ENCODE measurements at places on chromosomes 6 and 20.

DNA sequence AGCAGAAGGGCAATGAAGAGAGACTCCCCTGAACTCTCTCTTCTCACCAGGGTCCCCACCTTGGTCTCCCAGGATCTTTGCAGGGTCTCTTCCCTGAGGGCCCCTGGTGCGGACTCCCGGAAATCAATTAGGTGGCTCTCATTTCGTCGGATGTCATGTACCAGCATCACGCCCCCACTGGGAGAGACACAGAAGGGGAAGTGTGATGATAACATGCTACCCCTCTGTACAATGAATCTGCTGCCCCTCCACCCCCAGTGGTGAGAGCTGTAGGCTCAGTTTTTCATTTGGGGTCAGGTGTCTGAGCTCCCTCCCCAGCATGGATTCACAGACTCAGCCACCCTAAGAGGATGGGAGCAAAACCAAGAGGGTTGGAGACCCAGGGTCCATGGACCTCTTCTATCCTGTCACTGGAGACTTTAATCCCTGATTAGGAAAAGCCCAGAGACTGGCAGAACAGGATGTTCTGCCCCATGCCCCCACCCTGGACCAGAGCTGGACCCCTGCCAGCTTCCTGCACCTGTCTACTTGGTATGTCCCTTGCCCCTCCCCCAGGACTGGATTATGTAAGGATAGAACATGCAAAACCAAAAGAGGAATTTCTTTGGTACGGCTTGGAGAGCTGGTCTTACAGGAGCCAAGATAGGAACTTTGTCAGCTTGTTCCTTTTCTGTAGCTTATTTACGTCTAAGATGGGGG, 11.1 kb downstream of the GGT7 start:
- no peak for DNase-seq

- DNase-seq: no peak
Observed at GRCh38 chr6:2403546-2403945, 158.1 kb upstream of the GMDS start.

GRCh38 chr6:43076464-43077332, 584 bp downstream of the PTK7 start:
- DNase-seq: no peak

- no peak for DNase-seq
Observed at GRCh38 chr20:46078954-46079353, 10.8 kb downstream of the NCOA5 start.

DNA sequence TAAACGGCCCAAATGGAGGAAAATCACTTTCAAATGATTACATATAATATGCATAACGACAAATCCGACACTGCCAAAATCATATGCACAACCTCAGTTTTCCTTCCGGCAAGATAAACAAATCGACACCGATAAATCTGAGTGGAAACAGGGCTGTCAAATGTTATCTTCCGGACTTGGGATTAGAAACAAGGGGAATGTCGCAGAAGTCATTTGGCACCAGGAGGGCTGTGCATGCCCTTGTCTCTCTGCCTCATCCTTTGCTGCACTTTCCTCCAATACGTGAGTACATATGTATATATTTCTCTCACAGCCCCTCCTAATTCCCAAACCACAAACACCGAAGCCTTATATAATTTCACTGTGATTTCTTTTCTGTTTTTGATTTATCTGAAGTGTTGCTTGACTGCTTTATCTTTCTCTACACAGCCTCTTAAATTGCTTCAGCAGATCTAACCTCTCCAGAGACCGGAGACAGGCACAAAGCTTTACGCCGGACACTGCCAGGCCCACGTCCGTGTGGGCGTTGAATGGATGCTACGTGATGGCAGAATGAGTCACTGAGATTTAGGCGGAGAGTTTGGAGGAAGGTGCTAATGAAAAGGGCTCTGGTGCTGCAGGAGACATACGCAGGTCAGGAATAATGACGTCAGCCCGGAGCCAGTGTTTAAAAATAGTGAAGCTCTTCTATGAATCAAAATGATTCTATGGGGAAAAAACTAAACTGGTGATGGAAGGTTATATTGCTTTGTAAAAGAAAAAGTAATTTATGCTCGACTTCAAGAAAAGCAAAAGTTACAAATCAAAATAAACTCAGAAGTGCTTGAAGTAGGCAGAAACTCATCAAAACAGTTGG, 21.0 kb upstream of the PRELID3B start:
- no peak for DNase-seq

GRCh38 chr6:132960720-132961119, 146.4 kb downstream of the RPS12 start:
- DNase-seq: no peak

GRCh38 chr20:5895626-5896025, 54.7 kb downstream of the TRMT6 start:
- no peak for DNase-seq

DNA sequence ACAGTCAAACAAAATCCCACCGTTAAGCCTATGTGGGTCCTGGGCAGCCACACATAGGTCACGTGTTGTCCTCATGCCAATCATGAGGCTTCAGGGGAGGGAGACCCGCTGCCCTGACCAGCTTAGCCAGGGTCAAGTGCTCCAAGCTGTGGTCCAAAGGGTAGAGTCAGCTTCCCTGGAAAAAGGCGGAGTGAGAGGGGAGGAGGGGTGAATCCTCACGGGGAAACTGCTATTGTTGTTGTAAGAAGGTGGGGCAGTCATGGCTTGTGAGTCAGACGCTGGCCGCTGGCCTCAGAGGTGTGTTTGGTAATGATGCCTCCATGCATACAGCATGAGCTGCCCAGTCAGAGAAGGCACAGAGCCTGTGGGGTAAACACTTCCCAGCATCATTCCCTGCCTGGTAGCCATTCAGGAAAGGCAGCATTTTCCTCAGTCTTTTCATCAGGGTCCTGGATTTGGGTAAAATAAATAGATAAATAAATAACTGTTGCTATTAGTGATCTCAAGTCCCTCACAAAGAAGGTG, 8.7 kb downstream of the CST3 start:
- DNase-seq: no peak

DNA sequence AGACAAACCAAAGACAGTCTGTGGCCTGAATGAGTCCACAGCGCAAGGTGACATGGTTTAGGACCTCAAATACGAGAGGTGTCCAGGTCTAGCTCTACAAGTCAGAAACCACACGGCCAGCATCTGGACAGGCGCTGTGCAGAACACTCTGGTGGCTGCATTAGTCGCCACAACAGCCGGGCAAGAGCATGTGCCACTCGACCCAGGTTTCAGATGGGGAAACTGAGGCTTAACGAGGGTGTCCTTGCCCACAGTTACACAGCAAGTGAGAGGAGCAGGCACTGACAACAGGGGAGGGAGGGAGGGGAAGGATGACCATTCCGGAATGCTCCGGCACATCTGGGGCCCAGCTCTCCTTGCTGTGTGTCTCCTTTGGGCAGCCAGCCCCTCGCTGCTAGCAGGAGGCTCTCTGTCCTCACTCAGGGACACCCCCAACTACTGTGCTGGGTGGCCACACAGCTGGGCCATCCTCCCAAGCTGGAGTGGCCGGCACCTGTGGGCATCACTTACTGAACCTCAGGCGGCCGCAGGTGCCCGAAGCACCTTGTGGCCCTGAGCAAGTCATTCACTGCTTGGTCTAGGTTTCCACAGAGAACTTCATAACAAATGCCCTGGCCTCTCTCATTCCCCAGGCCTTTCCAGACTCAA, 6.6 kb downstream of the DLL1 start:
- no peak for DNase-seq

- DNase-seq: no peak
Observed at GRCh38 chr20:48284837-48285236, 499.6 kb upstream of the SULF2 start.

- DNase-seq: no peak
Observed at GRCh38 chr20:63794614-63795013, 36.5 kb downstream of the ZBTB46 start.

Data from activated naive CD4-positive, alpha-beta T cell treated with anti-CD3 and anti-CD28 coated beads, Interleukin-2, amount 50 U/mL, for 72 hours (primary cell).